ENCODE measurements at places on chromosomes 7 and 10. TPM values are rescaled to one million over a fixed set of nuclear protein-coding genes. Genes with fewer than 3 reads are reported as not detected.

DNA sequence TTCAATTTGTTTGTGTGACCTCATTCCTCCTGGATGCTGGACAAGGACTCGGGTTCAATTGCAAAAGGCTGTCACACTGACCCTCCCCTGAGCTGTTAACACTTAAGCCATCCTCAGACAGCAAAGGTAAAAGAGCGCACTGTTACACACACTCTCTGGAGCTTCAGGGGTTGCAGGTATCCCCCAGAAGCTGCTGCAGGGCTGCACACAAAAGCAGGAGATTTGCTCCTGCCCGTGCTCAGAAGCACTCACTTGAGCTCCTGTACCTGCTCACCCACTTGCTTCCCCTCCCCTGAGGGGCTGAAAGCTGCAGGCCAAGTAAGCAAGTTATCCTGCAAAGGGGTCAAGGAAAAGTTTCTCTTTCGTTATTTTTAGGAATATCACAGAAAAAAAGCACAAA lies 886.2 kb upstream of the ZWINT start:
- DNase-seq, result no peak

DNA sequence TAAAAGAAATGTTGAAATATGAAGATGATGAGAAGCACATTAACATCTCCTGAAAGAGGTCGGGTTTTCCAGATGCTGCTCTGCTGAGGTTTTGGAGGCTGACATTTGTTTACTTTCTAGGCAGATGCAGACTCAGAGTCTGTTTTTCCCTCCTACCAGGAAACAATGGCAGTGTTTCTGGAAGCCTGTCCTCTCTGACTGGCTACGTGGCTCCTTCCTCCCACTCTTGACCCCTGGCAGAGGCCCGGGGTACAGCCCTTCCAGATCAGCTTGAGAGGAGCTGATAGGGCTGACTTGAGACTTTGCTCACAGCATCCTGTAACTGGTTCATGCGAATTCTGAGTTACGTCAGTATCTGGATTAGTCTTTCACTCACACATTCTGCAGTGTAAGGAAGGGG lies 41.1 kb upstream of the IL15RA start:
- no peak for DNase-seq

GRCh38 chr10:131944412-131944811 lies 37.3 kb downstream of the BNIP3 start:
- DNase-seq, result no peak

- DNase-seq, result no peak
Observed at GRCh38 chr10:5476918-5477525, 22.3 kb downstream of the CALML5 start.

TMEM120A gene
- total RNA-seq, result 27.5 TPM

FZD1 gene
- total RNA-seq, result 22.4 TPM

DNA sequence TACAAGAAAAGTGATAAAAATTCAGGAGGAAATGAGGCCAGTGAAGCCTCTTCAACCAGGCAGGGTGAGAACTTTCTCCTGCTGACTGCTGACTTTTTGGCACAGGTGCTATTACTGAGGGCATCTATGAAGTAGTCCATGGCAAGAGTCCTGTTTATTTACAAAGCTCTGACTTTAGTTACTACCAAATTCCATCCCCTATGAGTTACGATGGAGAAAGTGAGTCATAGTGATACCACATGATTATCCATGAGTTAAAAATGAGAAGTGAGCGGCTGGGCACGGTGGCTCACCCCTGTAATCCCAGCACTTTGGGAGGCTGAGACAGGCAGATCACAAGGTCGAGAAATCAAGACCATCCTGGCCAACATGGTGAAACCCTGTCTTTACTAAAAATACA lies 19.9 kb downstream of the CCDC3 start:
- no peak for DNase-seq

DNA sequence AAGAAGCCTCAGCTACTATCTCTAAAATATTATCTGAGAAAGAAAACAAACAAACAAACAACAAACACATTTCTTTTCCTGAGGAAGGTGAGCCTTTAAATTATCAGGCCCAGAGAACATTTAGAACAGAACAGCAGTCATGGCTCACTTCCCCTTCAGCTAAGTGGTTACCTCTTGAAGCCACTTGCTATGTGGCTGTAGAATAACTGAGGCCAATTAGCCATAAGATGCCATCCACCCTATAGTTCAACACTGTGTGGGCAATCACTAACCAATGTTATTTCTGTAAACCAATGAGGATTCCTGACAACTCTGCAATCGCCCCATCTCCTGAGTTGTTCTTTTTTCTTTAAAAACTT lies 3.7 kb upstream of the UPP1 start:
- no peak for DNase-seq

DNA sequence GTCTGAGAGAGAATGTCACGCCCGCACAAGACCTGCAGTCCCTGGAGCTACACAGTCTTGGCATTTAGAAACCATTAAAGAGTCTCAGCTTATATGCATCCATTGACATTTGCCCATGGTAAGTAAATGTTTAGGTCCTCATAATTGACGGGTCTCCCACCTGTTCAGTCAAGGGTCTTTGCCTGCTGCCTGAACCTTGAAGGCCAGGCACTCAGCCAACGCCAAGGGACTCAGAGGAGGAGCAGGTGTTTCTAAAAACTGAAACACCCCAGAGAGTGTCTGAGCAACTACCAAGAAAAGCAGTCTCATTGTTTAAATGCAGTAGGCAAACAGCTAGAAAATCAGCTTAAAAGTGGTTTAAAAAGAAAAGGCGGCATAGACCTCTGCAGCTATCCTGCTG lies 264.7 kb upstream of the AKR1E2 start:
- no peak for DNase-seq

DNA sequence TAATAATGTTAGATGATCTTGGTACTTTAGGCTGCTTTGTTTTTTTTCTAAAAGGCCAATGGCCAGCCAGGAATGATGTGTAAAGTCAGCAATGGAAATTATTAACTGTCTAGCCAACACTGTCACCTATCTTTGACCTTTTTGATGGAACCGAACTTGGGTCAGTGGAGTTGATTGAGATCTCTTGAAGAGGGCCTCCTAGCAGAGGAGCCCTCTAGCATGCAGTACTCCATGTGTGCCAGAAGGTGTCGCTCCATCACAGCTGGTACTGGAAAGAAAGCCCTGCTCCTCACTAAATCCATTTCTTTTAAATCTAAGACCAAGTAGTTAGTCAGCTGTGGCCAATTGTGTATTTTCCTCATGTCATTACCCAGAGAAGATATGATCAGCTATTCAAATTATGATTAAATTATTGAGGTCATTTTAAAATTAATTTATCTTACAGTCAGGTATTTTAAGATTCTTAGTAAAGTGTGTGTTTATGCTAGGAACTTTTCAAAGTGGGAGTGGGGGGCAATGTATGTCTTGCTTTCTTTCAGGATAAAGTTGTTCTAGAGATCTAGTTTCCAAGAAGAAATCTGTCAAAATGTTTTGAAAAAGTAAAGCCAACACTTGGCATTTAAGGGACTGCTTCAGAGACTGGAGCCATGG lies 33.1 kb upstream of the CROT start:
- no peak for DNase-seq

UBE3C gene
- 65.3 TPM for total RNA-seq

GRCh38 chr7:135991322-135991721 lies 14.2 kb upstream of the MTPN start:
- no peak for DNase-seq

DNA sequence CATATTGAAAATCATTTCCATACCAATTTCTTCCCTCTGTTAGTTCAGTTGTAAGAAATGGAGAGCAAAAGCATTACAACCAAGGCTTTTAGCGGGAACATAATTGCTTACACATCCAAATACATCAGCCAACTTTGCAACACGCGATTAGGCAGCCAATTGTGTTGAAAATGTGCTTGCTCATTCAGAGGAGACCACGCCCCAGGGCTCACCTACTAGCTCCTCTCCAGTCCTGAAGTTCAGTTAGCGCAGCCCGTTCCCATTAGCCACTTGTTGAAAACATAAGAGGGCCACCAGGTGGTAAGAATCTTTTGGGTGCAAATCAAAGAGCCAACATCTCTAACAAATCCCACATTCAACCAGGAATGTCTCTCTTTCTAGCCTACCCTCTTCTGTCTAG lies 213.2 kb upstream of the MDFIC start:
- DNase-seq, result no peak

DNA sequence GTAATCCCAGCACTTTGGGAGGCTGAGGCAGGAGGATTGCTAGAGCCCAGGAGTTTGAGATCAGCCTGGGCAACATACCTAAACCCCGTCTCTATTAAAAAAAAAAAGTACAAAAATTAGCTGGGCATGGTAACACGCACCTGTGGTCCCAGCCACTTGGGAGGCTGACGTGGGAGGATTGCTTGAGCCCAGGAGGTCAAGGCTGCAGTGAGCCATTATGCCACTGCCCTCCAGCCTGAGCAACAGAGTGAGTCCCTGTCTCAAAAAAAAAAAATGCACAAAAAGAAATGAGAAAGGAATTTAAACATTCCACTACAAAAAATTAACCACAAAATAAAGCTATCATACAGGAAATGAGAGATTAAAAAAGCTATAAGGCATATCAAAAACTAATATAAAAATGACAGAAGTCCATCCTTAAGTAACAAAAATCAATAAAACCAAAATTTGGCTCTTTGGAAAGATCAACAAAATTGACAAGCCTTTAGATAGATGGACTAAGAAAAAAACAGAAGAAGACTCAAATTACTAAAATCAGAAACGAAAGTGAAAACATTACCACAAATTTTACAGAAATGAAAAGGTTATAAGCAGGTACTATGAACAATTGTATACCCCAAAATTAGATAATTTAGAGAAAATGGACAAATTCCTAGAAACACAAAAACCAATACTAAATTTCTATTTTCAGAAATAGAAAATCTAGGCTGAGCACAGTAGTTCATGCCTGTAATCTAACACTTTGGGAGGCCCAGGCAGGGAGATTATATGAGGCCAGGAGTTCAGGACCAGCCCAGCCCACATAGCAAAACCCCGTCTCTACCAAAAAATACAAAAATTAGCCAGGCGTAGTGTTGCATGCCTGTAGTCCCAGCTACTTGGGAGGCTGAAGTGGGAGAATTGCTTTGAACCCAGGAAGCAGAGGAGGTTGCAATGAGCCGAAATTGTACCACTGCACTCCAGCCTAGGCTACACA lies 42.4 kb upstream of the NANOS1 start:
- no peak for DNase-seq

IFIT3 gene
- total RNA-seq, result 27.2 TPM

DNA sequence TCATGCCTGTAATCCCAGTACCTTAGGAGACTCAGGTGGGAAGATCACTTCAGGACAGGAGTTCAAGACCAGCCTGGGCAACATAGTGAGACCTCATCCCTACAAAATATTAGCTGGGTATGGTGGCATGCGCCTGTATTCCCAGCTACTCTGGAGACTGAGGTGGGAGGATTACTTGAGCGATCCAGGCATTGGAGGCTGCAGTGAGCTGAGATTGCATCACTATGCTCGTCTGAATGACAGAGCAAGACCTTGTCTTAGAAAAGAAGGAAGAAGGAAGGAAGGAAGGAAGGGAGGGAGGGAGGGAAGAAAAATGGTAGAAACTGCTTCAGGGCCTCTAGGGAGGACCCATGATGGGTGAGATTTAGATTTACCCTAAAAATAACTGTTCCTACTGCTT lies 112.3 kb downstream of the SPDYE5 start:
- no peak for DNase-seq

GRCh38 chr7:106589198-106589879 lies 71.6 kb downstream of the CCDC71L start:
- DNase-seq, result no peak

HIPK2 gene
- 43.0 TPM for total RNA-seq

- no peak for DNase-seq
Observed at GRCh38 chr7:86929293-86930109, 130.0 kb downstream of the ELAPOR2 start.
